ENCODE measurements at places on chromosomes 4 and X.

GRCh38 chr4:74055096-74055495 is 16.6 kb upstream of the CXCL3 start:
- DNase-seq: no peak

DNA sequence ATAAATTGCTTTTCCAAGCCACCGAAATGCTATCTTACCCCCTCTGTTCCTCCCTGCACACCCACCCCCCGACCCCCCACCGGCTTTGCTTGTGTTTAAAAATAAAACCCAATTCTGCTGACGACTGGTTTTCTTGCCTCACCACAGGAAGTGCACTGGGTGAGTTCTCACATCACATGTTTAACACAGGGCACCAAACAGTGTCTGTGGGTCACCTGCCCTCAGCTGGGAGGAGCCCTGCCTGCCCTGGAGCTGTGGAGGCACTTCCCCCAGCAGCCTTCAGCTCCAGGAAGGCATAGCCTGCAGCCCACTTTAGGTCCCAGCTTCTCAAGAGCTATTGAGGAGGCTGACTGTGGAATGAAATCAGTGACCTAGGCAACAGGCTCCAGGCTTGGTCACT is 8.8 kb downstream of the TMEM255A start:
- DNase-seq: peak; percentile 10

GRCh38 chr4:160423879-160424451 is 1321.1 kb downstream of the RAPGEF2 start:
- DNase-seq: no peak

DNA sequence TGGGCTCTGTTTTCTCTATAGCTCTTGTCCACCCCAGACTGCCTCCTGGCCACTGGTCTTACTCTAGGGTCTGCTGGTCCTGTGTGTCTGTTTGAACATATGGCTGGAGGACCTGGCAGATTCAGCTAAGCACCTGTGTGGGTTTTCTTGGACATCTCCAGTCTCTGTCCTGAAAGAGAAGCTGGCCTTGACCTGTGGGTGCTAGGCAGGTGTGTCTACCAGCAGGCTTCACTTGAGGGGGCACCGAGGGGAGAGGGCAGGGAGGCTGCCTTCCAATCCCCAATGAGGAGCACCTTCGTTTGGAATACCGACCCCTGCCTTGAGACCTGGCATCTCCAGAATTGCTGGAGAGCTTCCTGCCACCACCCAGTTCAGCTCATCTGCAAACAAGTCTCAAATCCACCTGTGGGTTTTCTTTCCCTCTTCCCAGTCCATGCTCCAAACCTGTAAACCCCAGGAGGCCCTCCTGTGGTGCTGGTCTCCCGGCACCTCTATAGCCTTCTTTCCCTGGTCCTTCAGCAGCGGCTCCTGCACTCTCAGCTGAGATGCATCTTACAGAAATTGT is 45.2 kb downstream of the HTRA3 start:
- no peak for DNase-seq

GRCh38 chr4:30208731-30209435 is 511.3 kb upstream of the PCDH7 start:
- DNase-seq: no peak

- no peak for DNase-seq
Measured at GRCh38 chrX:154441984-154442707, 1.8 kb upstream of the FAM50A start.

GRCh38 chr4:68905939-68906779 is 45.4 kb downstream of the UGT2A3 start:
- peak; percentile 50 for DNase-seq

- DNase-seq: no peak
Measured at GRCh38 chr4:73690051-73690738, 50.2 kb upstream of the CXCL8 start.

GRCh38 chrX:110304884-110305283 is 13.0 kb downstream of the AMMECR1 start:
- no peak for DNase-seq

DNA sequence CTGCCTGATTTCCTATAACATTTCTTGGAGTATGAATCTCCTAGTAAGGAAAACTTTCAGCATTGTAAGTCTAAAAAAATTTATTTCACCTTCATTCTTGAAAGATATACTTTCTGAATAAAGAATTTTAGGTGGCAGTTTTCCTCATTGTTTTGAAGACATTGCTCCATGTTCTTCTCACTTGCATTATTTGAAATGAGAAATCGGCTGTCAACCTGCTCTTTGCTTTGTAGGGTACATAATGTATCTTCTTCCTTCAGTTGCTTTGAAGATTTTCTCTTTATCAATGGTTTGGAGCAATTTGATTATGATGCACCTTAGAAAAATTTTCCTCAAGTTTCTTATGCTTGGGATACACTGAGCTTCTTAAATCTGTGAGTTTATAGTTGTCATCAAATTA is 120.3 kb downstream of the EVC2 start:
- no peak for DNase-seq

GRCh38 chrX:128728943-128729342 is 676.7 kb upstream of the ACTRT1 start:
- no peak for DNase-seq

GRCh38 chr4:792626-793092 is 33.3 kb downstream of the CPLX1 start:
- no peak for DNase-seq

GRCh38 chr4:53012738-53013137 is 150.6 kb downstream of the RASL11B start:
- DNase-seq: no peak

GRCh38 chr4:141140391-141141200 is 7.3 kb upstream of the RNF150 start:
- no peak for DNase-seq

GRCh38 chr4:182019148-182019652 is 224.0 kb upstream of the TENM3 start:
- no peak for DNase-seq

- no peak for DNase-seq
Measured at GRCh38 chr4:59729321-59729720, 1470.8 kb upstream of the ADGRL3 start.

- no peak for DNase-seq
Measured at GRCh38 chr4:152348670-152349069, 187.2 kb downstream of the FBXW7 start.

DNA sequence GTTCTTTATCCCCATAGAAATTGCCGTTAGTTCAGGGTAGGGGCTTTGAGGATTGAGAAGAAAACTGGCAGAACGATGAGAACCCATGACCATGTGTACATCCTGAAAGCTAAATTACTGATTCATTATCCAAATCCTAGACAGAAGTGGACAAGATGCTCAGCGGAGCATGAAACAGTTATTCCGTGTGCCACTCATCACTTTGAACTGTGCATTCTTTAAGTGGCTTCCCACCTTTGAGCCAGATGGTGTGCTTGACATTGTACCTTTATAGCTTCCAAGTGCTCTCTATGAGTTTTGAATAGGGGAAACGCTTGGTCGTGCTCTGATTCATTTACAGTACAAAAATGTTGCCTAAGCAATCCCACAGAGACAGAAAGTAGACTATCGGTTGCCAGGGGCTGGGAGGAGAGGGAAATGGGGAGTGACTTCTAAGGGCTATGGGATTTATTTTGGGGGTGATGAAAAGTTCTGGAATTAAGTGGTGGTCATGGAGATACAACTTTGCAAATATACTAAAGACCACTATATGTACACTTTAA is 100.0 kb downstream of the DOCK11 start:
- no peak for DNase-seq

DNA sequence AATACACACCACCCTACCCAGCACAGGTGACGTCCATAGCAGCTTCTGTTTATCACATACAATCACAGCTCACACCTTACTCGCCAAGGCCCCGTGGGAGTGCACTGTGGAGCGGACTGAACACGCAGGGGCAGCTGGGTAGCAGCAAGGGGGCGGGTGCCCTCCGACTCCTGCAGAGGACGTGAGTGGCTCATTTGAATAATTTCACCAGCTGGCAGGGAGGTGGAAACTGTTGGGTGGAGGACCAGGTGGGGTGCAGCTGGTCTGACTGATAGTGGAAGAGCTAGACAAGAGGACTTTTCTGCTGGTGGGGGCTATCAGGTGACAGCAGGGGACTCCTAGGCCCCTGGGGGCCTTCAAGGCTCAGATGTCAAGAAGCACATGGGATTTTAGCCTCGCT is 16.3 kb downstream of the MAN2B2 start:
- DNase-seq: no peak

DNA sequence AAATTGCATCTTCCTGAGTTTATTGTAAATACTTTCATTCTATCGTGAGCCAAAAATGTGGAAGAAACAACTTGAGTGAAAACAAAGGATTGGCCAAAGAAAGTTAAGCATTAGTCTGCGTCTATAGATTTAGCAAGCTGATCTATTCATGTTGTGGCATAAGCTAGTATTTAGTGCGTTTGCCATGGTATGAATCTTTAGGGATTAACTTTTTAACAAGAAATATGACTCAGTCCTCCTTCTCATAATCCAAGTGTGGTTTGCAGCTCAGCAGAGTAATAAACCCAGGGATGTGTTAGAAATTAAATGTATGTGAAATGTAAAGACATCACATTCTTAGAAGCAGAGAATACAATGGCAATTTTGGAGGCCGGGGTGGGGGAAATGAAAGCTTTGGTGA is 1110.9 kb downstream of the NLGN4X start:
- no peak for DNase-seq

DNA sequence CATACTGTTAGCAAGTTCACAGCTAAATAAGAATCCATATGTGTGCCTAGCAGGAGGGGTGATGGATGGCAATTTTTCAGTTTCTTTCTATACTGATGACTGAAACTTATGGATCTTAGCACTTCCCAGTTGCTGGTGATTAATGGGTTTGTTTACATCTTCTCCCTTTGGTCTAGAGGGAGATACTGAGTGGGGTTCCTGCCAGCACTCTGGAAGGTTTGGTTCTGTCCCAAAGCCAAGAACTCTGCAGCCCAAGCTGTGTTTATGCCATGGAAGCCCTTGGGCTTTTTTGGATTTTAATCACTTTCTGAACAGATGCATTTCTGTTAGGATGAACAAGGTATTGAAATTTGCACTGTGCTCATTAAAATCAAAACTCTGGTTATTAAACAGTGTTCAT is 43.5 kb downstream of the DDIT4L start:
- DNase-seq: no peak

- no peak for DNase-seq
Measured at GRCh38 chr4:2995546-2996265, 32.3 kb downstream of the GRK4 start.

DNA sequence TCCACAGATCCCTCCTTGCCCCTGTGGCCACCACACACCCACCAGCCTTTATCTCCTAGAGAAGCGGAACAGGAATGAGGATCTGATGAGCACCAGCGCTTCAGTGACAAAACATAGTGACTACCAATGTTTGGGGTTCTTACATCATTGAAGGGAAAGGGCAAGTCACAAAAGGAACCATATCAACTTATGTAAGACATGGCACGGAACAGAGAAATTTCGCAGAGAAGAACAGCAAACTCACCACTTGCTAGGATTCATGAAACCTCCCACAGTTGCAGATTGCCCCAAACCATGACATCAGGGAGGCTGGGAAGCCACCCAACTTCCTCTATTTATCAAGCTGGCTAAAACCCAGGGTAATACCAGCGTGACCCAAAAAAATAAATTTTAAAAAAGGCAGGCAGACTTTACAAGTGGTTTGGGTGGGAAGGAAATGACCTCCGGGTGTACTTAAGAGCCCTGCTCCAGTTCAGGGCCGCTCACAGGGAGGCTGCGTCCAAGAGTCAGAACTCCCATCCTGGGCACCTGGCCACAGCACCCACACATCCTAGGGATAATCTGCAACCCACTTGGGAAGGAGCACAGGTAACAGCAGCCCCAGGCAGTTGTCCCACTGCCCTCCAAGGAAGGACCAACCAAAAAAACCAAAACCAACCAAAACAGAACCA is 36.0 kb downstream of the ADGRG2 start:
- no peak for DNase-seq

- DNase-seq: peak; percentile 33
Measured at GRCh38 chr4:169017971-169018370, 7.9 kb upstream of the CBR4 start.

DNA sequence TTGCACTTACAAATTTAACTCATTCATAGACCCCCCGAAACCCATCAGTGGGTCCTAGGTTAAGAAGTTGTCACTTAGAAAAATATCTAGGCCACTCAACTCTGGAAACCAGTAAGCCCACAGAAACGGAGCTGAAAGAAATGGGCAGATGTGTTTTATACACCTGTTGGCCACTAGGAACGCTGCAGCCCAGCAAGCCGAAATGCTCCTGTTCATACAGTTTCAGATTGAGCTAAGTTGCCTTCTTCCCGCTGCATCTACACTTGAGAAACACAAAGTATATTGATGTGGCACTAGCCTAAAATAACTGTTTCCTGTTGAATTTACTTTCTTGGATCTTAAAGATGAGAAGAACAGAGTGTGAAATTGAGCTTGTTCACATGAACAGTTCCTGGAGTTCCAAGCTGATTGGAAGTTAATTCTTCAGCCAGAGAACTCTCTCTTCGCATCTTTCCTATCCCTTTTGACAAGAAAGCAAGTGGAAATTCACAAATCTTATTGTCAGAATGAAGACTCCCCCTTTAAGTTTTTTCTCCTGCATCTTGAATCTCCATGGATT is 174.1 kb downstream of the RBMX2 start:
- DNase-seq: peak; percentile 31

- DNase-seq: no peak
Measured at GRCh38 chr4:101348367-101348827, 1.1 kb upstream of the PPP3CA start.

GRCh38 chrX:101397779-101398178 is 7.0 kb downstream of the RPL36A start:
- DNase-seq: no peak

DNA sequence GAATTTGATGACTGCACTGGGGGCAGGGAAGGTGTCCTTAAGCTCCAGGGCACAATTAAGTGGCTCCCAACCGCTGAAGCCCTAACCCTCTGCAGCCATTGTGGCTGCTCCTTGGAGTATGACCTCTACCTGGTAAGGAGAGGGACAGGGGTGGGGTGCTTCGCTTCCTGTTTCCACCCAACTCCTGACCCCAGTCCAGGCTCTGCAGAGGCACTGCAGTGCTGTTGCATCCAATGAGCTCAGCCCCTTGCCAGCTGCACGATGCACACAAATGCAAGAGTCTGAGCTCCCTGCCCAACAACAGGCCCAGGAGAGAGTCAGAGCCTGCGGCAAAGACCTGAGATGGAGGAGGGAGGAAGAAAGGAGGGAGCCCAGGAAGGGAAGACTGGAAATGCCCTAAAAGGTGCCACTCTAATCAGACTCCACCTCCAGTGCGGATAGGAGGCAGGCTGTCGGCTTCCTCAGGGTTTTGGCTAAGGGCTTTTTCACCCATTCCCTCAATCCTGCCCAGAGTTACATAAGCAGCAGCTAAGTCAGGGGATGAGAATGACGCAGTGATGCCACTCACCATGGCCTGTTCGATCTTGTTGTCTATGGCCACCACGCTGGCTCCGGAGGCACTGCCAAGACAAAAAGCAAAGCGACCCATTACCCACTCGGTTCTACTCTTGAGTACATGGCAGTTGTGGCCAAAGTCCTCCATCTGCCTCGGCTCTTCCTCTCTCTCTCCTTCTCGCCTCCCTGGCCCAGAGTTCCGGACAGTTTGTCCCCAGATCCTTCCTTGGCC is 60.1 kb downstream of the TSC22D3 start:
- DNase-seq: no peak
